Kidney (tissue), 22 donors: ENCODE measurements at places on chromosomes 5 and 9. TPM values are rescaled to one million over a fixed set of nuclear protein-coding genes. Genes with fewer than 3 reads are reported as not detected.

ACOT12 gene
- not detected for total RNA-seq

SPINK5 gene
- 0.91 TPM for total RNA-seq

NOXA1 gene
- 21.8 TPM for total RNA-seq

ASPN gene
- 1.5 TPM for total RNA-seq

TIMD4 gene
- 8.0 TPM for total RNA-seq

KIAA0825 gene
- total RNA-seq: 5.4 TPM

QRFP gene
- not detected for total RNA-seq

DDX4 gene
- total RNA-seq: not detected

GPR150 gene
- total RNA-seq: 0.16 TPM

ZBTB34 gene
- total RNA-seq: 12.5 TPM

PRRT1B gene
- 1.0 TPM for total RNA-seq

AIF1L gene
- 397 TPM for total RNA-seq

LCN9 gene
- not detected for total RNA-seq

N4BP3 gene
- total RNA-seq: 5.6 TPM

ROR2 gene
- total RNA-seq: 5.7 TPM

CACNA1B gene
- 0.03 TPM for total RNA-seq

PDE8B gene
- total RNA-seq: 4.5 TPM

IFNA13 gene
- not detected for total RNA-seq

OTP gene
- not detected for total RNA-seq

DDX46 gene
- total RNA-seq: 39.7 TPM

NXNL2 gene
- total RNA-seq: 3.6 TPM

IFNA21 gene
- total RNA-seq: not detected

PCDHGC3 gene
- 51.5 TPM for total RNA-seq

SMIM33 gene
- 0.13 TPM for total RNA-seq

FOXD4L3 gene
- total RNA-seq: not detected

SLC6A18 gene
- not detected for total RNA-seq

TLX3 gene
- not detected for total RNA-seq

PAEP gene
- not detected for total RNA-seq

PRDM9 gene
- not detected for total RNA-seq

TUT7 gene
- 26.0 TPM for total RNA-seq

TMEM174 gene
- 1.1 TPM for total RNA-seq

FLT4 gene
- total RNA-seq: 29.4 TPM

IFNK gene
- total RNA-seq: not detected

NR6A1 gene
- total RNA-seq: 3.5 TPM

HTR4 gene
- 0.22 TPM for total RNA-seq

PCDH1 gene
- 147 TPM for total RNA-seq

RNF20 gene
- 43.2 TPM for total RNA-seq

MARCOL gene
- not detected for total RNA-seq

PCDHGB3 gene
- 4.4 TPM for total RNA-seq
